NB4 (cell line): ENCODE measurements at places on chromosomes 3 and 15.
A peak's percentile ranks its signal among the peaks of the same experiment; 100 is the strongest.

DNA sequence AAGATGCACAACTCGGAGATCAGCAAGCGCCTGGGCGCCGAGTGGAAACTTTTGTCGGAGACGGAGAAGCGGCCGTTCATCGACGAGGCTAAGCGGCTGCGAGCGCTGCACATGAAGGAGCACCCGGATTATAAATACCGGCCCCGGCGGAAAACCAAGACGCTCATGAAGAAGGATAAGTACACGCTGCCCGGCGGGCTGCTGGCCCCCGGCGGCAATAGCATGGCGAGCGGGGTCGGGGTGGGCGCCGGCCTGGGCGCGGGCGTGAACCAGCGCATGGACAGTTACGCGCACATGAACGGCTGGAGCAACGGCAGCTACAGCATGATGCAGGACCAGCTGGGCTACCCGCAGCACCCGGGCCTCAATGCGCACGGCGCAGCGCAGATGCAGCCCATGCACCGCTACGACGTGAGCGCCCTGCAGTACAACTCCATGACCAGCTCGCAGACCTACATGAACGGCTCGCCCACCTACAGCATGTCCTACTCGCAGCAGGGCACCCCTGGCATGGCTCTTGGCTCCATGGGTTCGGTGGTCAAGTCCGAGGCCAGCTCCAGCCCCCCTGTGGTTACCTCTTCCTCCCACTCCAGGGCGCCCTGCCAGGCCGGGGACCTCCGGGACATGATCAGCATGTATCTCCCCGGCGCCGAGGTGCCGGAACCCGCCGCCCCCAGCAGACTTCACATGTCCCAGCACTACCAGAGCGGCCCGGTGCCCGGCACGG is 991 bp downstream of the SOX2 start:
- DNase-seq: no peak

DNA sequence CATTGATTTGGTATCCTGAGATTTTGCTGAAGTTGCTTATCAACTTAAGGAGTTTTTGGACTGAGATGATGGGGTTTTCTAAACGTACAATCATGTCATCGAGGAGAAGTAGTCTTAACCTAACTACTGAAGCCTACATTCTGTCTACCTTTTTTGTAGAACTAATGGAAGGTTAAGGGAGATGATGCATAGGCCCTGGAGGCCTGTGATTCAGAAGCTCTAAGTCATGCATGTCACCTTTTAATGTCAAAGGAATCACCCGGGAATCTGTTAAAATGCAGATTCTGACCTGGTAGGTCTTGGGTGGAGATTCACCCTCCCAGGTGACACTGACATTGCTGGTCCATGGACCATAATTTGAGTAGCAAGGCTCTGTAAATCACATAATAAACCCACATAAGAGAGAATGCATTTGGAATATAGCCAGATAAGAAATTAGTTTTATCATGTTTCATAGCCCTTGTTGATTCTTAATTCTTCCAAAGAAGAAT is 64.9 kb downstream of the GHSR start:
- no peak for DNase-seq

- peak; percentile 59 for DNase-seq
Observed at GRCh38 chr3:72319194-72320094, 528.8 kb downstream of the SHQ1 start.

GRCh38 chr3:146544929-146545528 is 622 bp upstream of the PLSCR1 start:
- DNase-seq: no peak

- DNase-seq: peak; percentile 72
Observed at GRCh38 chr3:120203016-120203415, 82.0 kb downstream of the GPR156 start.
